ENCODE measurements at places on chromosomes 3 and 15. TPM values are rescaled to one million over a fixed set of nuclear protein-coding genes. Genes with fewer than 3 reads are reported as not detected.

- no peaks in the 10 kb centered on the region for H3K36me3 ChIP-seq
- DNase-seq = no peak
- H3K27ac ChIP-seq = no peak overlapping the region
- H3K4me1 ChIP-seq = no peaks in the 10 kb centered on the region
- H3K27me3 ChIP-seq = no peaks in the 10 kb centered on the region
These were observed 2.4 kb downstream of the DRD3 start for GRCh38 chr3:114176487-114176886.

DNA sequence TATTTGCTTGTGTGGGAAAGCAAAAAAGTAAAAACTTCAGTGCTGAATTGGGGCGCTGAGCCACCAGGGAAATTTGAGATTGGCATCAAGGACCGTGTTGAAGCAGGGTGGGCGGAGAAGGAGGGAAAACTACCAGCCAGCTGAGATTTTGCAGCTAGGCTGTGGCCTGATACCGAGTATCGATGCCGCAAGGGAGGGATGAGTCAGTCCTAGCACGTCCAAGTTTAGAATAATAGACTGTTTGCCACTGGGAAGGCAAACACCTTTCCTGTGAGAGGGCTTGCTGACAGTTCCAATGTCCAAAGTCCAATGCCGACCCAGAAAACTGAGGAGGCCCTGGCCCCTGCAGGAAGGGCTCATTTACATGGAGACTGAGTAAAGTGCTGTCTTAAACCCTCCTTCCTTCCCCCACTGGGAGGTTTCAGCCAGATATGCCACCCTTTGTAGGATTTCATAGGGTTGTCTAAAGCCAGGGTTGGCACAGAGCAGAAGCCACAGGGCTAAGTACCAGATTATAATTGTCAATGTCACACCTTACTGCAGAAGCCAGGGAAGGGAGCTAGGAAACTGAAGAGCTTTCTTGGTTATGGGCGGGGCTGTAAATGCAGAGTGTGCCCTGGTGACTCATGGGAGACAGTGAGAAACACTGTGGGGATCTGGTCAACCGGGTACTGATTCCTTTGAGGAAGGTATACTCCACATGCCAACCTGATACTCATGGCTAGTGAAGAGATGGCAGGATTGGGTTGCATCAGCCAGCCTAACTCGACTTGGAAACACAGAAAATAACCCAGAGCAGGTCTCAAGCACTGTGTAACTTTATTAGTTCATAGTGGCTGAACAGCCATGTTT is 28.4 kb upstream of the PIK3CB start:
- H3K4me1 ChIP-seq = no peaks in the 10 kb centered on the region
- no peak overlapping the region for H3K27ac ChIP-seq
- no peak overlapping the region for H3K4me3 ChIP-seq
- H3K36me3 ChIP-seq = no peaks in the 10 kb centered on the region
- DNase-seq = no peak

The TIPARP gene
- total RNA-seq = 40.9 TPM

GRCh38 chr15:91593067-91593466 is 260.4 kb upstream of the SLCO3A1 start:
- no peaks in the 10 kb centered on the region for H3K27me3 ChIP-seq
- no peak overlapping the region for H3K4me3 ChIP-seq
- H3K4me1 ChIP-seq = no peaks in the 10 kb centered on the region

DNA sequence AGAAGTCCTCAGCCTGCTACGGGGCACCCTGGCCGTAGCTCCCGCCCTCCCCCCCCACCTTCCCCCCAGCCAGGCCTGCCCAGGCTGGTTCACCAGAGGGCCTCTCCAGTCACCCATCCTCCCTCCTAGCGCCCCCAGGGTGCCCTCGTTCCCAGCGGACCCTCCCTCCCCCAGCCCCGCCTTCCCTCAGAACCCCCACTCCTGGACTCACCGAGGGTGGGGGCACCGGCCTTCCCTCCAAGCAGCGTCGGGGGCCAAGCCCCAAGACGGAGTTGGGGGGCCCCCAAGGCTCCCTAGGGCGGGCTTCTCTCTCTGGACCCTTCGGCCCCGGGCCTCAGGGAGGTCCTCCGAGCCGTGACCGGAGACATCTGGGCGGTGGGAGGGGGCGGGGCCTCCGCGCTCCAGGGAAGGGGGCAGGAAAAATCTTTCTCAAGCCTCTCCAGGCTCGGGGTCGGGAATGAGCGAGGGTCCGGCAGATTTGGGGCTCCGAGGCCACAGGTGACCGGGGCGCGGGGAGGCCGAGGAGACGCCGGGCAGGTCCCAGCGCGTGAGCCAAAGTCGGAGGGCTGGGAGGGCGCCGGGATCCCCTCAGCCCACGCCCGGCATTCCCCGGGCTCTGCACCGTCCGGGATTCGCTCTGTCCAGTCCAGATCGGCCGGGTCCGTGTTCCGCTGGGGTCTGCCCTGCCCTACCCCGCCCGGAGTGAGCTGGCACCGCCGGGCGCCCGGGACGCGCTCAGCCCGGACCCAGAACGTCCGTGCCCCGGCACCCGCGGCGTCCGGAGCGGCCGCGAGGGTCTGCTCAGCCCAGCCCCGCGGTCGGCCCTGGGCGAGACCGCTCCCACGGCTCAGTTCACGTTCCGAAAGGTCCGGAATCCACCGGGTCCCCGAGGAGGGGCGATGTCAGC is 999 bp downstream of the INSYN1 start:
- H3K4me3 ChIP-seq = no peak overlapping the region
- no peaks in the 10 kb centered on the region for H3K36me3 ChIP-seq
- DNase-seq = no peak

- peak overlapping the region; percentile 13 for H3K27ac ChIP-seq
- H3K36me3 ChIP-seq = no peaks in the 10 kb centered on the region
- H3K27me3 ChIP-seq = no peaks in the 10 kb centered on the region
- no peak overlapping the region for H3K4me3 ChIP-seq
- H3K4me1 ChIP-seq = peaks cover 87% of the 10 kb centered on the region
- DNase-seq = no peak
These were observed 30.4 kb downstream of the BHLHE40 start for GRCh38 chr3:5009506-5010109.

GRCh38 chr3:47365213-47366153 is 15.3 kb upstream of the PTPN23 start:
- peaks cover 8% of the 10 kb centered on the region for H3K4me1 ChIP-seq
- H3K27me3 ChIP-seq = no peaks in the 10 kb centered on the region
- no peak overlapping the region for H3K4me3 ChIP-seq
- DNase-seq = no peak
- H3K27ac ChIP-seq = no peak overlapping the region
- H3K36me3 ChIP-seq = no peaks in the 10 kb centered on the region

DNA sequence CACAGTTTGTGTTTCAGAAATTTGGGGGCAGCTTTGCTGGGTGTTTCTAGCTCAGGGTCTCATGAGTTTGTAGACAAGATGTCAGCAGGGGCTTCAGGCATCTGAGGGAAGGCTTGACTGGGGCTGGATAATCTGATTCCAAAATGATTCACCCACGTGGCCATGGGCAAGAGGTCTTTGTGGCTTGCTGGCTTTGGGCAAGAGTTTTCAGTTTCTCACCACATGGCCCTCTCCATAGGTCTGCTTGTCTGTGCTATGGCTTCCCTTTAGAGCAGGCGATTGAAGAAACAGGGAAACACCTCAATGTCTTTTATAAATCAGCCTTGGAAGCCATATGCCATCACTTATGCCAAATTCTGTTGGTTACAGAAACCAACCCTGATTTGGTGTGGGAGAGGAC is 11.9 kb downstream of the RPS27L start:
- no peak overlapping the region for H3K4me3 ChIP-seq
- H3K36me3 ChIP-seq = no peaks in the 10 kb centered on the region
- H3K27ac ChIP-seq = no peak overlapping the region
- no peaks in the 10 kb centered on the region for H3K4me1 ChIP-seq

The ARIH2 gene
- total RNA-seq = 162 TPM

The ADAMTSL3 gene
- not detected for total RNA-seq

DNA sequence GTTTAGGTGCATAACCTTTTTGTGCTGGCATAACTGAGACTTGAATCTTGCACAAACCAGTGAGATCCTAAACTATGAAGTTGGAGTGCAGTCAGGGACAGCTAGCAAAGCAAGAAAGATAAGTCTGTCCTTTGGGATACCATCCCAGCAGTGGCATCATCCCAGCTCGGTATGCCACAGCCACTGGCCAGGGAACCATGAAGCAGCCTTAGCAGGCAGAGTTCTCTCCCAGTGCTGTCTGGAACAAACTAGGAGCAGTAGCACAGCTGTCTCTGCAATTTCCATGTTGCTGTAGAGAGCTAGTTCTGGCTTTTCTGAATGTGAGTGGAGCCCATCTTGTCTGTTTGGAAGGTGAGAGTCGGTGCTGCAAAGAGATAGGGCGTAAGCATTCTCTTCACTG is 130.3 kb downstream of the DTWD1 start:
- no peaks in the 10 kb centered on the region for H3K36me3 ChIP-seq
- no peak for DNase-seq
- no peak overlapping the region for H3K4me3 ChIP-seq

The ZBTB47 gene
- total RNA-seq = 1.6 TPM

DNA sequence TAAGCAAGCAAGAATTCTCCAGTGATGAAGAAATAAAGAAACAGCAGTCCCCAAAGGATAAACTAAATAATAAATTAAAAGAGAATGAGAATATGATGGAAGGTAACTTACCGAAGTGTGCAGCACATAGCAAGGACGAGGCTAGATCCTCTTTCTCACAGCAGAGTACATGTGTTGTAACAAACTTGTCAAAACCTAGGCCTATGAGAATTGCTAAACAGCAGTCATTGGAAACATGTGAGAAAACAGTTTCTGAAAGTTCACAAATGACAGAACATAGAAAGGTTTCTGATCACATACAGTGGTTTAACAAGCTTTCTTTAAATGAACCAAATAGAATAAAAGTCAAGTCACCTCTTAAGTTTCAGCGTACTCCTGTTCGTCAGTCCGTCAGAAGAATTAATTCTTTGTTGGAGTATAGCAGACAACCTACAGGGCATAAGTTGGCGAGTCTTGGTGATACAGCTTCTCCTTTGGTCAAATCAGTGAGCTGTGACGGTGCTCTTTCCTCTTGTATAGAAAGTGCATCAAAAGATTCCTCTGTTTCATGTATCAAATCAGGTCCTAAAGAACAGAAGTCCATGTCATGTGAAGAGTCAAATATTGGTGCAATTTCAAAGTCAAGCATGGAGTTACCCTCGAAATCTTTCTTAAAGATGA is 4.5 kb upstream of the SCG5 start:
- no peaks in the 10 kb centered on the region for H3K27me3 ChIP-seq
- no peak overlapping the region for H3K4me3 ChIP-seq
- peaks cover 16% of the 10 kb centered on the region for H3K4me1 ChIP-seq
- peaks cover 3% of the 10 kb centered on the region for H3K36me3 ChIP-seq
- peak; percentile 30 for DNase-seq
- H3K27ac ChIP-seq = no peak overlapping the region

The LRRC2 gene
- not detected for total RNA-seq

- H3K27ac ChIP-seq = peak overlapping the region; percentile 56
- no peaks in the 10 kb centered on the region for H3K36me3 ChIP-seq
- H3K4me1 ChIP-seq = peaks cover 48% of the 10 kb centered on the region
- no peak for DNase-seq
- no peak overlapping the region for H3K4me3 ChIP-seq
These were observed 9.0 kb upstream of the CD47 start for GRCh38 chr3:108099679-108100428.

The EOMES gene
- total RNA-seq = 0.10 TPM

The ZNF660 gene
- total RNA-seq = 7.5 TPM

DNA sequence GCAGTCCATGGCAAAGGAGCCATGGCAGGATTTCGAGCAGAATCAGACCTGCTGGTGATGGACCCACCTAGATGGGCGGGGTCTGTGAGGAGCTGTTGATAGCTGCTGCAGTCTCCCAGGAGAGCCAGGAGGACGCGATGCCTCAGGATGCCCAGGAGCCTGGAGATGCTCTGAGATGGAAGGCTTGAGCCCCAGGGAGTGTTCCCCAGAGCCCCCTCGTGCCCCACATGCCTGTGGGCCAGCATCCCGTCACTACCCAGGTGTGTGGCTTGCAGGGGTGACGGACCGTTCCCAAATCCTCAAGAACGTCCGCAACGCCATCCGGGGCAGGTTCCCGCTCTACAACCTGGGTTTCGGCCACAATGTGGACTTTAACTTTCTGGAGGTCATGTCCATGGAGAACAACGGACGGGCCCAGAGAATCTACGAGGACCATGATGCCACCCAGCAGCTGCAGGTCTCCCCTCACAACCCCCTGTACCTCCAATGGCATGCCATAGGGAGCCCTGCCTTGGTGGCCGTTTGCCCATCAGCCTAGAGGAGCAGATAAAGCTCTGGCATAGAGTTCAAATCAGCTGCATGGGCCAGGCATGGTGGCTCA is 6.7 kb downstream of the ITIH1 start:
- DNase-seq = no peak
- H3K27me3 ChIP-seq = no peaks in the 10 kb centered on the region
- H3K4me3 ChIP-seq = no peak overlapping the region
- no peak overlapping the region for H3K27ac ChIP-seq

DNA sequence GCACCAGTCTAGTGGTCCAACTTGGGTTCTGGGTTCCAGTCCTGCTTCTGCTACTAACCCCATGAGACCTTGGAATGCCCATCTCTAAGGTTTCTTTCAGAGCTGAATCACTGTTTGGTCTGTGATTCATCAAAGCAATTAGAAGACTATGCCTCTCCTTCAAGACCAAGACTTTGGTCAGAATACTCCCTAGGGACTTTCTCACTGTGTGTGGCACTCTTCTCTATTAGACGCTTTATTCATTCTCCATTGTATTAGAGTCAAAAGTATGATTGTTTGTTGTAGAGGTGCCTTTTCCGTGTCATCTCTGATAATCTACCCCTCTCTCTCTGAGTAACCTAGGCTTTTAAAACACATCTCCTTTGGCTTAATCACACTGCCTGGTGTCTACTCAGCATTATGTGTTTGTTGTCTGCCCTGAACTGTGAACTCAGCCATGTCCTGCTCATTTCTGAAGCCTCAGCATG is 90.5 kb downstream of the LPP start:
- no peaks in the 10 kb centered on the region for H3K27me3 ChIP-seq
- no peak overlapping the region for H3K4me3 ChIP-seq
- DNase-seq = peak; percentile 56
- peaks cover 53% of the 10 kb centered on the region for H3K4me1 ChIP-seq

DNA sequence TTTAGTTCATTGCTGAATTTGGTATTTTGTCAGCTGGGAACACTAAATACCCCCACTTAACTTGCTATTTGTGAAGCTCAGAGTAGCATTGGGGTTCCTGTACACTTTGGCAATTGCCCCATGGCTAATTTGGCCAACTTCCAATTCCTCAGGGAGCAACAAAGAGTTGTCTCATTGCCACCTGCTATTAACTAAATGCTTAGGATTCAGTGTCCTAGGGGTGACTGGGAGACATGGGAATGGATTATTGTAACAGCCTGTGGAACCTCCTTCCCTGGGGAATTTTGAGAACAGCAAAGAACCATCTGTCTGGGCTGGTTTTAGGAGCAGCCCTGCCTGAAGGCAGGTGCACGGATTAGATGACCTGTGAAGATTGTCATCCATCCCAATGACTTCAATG is 437.4 kb upstream of the TPRG1 start:
- H3K4me3 ChIP-seq = no peak overlapping the region
- no peak overlapping the region for H3K27ac ChIP-seq
- H3K4me1 ChIP-seq = peaks cover 12% of the 10 kb centered on the region
- H3K27me3 ChIP-seq = no peaks in the 10 kb centered on the region
- DNase-seq = no peak
